Mesendoderm (in vitro differentiated cells): ENCODE measurements at places on chromosomes 1 and 21.
A peak's percentile ranks its signal among the peaks of the same experiment; 100 is the strongest.

DNA sequence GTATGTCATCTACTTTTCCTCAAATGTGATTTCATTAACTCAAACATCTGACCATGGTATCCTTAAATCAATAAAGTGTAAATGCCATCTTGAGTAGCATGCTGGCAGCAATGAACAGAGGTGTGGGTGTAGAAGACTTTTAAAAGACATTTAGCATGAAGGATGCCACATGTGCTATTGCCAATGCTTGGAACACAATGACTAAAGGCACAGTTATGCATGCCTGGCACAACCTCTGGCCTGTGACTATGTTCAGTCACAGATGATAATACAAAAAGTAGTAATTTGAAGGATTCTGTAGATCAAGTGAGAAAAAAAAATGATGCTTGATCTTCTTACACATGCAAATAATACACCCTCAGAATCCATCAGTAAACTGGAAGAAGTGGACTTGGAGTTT, 938.9 kb upstream of the ADGRL4 start:
- DNase-seq, result no peak
- no peak overlapping the region for H3K27ac ChIP-seq
- H3K27me3 ChIP-seq, result no peaks in the 10 kb centered on the region
- H3K36me3 ChIP-seq, result no peaks in the 10 kb centered on the region
- no peaks in the 10 kb centered on the region for H3K4me1 ChIP-seq

DNA sequence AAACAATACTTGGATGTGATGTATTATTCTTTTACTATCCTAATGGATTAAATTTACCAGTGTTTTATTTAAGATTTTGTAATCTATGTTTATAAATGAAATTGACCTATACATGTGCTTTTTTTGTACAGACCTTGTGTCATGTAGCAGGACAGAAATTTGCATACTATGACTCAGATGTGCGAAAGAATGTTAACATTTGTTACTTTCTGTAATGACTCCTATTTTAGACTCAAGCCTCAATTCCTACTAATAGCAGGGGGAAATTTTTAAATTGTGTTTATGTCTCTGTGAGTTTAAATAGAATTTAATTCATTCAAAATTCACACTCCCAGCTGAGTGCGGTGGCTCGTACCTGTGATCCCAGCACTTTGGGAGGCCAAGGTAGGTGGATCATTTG, 21.8 kb upstream of the RIMKLA start:
- no peaks in the 10 kb centered on the region for H3K27me3 ChIP-seq
- no peaks in the 10 kb centered on the region for H3K4me1 ChIP-seq
- H3K36me3 ChIP-seq, result no peaks in the 10 kb centered on the region
- no peak for DNase-seq

DNA sequence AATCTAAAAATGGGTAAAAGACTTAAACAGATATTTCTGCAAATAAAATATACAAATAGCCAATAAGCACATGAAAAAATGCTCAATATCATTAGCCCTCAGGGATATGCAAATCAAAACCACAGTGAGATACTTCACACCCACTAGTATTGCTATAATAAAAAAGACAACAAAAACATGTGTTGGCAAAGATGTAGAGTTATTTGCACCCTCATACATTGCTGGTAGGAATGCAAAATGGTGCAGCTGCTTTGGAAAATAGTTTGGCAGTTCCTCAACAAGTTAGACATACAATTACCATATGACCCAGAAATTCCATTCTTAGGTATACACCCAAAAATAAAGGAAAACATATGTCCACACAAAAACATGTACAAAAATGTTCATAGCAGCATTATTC, 30.2 kb downstream of the ZZZ3 start:
- H3K4me1 ChIP-seq, result no peaks in the 10 kb centered on the region
- no peak for DNase-seq
- H3K36me3 ChIP-seq, result no peaks in the 10 kb centered on the region
- H3K27ac ChIP-seq, result no peak overlapping the region

GRCh38 chr1:23343221-23344110, 618 bp downstream of the HNRNPR start:
- DNase-seq, result peak; percentile 88
- peaks cover 2% of the 10 kb centered on the region for H3K4me1 ChIP-seq
- peak overlapping the region; percentile 99 for H3K27ac ChIP-seq

- DNase-seq, result peak; percentile 20
- no peaks in the 10 kb centered on the region for H3K36me3 ChIP-seq
- no peak overlapping the region for H3K4me3 ChIP-seq
- no peaks in the 10 kb centered on the region for H3K27me3 ChIP-seq
- no peak overlapping the region for H3K27ac ChIP-seq
These were observed 47.6 kb upstream of the HOOK1 start for GRCh38 chr1:59767119-59767518.

DNA sequence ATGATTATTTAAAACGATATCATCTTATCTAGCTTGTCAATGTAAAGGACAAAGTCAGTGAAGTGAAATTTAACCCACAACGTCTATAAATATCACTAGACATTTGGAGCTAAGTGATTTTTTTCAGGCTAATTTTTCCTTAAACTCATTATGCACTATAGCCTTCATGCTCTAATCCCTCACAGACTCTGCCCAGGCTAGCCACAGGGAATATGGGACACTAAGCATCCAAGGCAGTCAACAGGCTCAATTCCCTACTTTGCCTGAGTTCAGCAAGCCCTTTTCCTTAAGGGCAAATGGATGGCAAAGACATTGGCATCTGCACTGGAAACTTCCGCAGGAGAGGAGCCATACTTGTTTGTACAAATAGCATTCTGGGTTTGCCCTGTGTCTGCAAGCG, 577.0 kb downstream of the LMO4 start:
- no peaks in the 10 kb centered on the region for H3K27me3 ChIP-seq
- no peak overlapping the region for H3K27ac ChIP-seq

- H3K4me1 ChIP-seq, result peaks cover 3% of the 10 kb centered on the region
- H3K4me3 ChIP-seq, result no peak overlapping the region
- no peaks in the 10 kb centered on the region for H3K36me3 ChIP-seq
- H3K27ac ChIP-seq, result no peak overlapping the region
- DNase-seq, result no peak
These were observed 1.9 kb upstream of the S100A3 start for GRCh38 chr1:153550827-153551500.

- peak; percentile 78 for DNase-seq
- peaks cover 79% of the 10 kb centered on the region for H3K27me3 ChIP-seq
- H3K4me1 ChIP-seq, result peaks cover 3% of the 10 kb centered on the region
- no peak overlapping the region for H3K4me3 ChIP-seq
- H3K36me3 ChIP-seq, result no peaks in the 10 kb centered on the region
- H3K27ac ChIP-seq, result no peak overlapping the region
These were observed 3.9 kb downstream of the DMRTA2 start for GRCh38 chr1:50419192-50419906.

GRCh38 chr1:41393716-41394368, 32.6 kb downstream of the FOXO6 start:
- H3K27me3 ChIP-seq, result no peaks in the 10 kb centered on the region
- H3K4me3 ChIP-seq, result no peak overlapping the region
- no peaks in the 10 kb centered on the region for H3K36me3 ChIP-seq
- DNase-seq, result no peak
- H3K4me1 ChIP-seq, result peaks cover 6% of the 10 kb centered on the region
- H3K27ac ChIP-seq, result no peak overlapping the region

- no peaks in the 10 kb centered on the region for H3K27me3 ChIP-seq
- H3K4me3 ChIP-seq, result no peak overlapping the region
- H3K36me3 ChIP-seq, result no peaks in the 10 kb centered on the region
These were observed 29.3 kb downstream of the ERG start for GRCh38 chr21:38468989-38469388.

DNA sequence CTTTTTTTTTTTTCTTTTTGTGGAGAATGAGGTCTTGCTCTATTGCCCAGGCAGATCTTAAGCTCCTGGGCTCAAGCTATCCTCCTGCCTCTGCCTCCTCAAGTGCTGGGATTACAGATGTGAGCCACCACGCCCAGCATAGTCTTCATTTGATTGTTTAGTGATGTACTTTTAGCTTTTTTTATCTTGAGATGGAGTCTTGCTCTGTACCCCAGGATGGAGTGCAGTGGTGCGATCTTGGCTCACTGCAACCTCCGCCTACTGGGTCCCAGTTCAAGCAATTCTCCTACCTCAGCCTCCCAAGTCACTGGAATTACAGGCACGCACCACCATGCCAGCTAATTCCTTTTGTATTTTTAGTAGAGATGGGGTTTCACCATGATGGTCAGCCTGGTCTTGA, 24.0 kb upstream of the LRRC3 start:
- no peak overlapping the region for H3K4me3 ChIP-seq
- no peaks in the 10 kb centered on the region for H3K27me3 ChIP-seq
- H3K27ac ChIP-seq, result no peak overlapping the region
- no peaks in the 10 kb centered on the region for H3K4me1 ChIP-seq

- H3K27ac ChIP-seq, result no peak overlapping the region
- H3K4me3 ChIP-seq, result no peak overlapping the region
- no peaks in the 10 kb centered on the region for H3K4me1 ChIP-seq
- H3K36me3 ChIP-seq, result no peaks in the 10 kb centered on the region
- H3K27me3 ChIP-seq, result no peaks in the 10 kb centered on the region
These were observed 47.5 kb upstream of the FOXO6 start for GRCh38 chr1:41313661-41314131.

DNA sequence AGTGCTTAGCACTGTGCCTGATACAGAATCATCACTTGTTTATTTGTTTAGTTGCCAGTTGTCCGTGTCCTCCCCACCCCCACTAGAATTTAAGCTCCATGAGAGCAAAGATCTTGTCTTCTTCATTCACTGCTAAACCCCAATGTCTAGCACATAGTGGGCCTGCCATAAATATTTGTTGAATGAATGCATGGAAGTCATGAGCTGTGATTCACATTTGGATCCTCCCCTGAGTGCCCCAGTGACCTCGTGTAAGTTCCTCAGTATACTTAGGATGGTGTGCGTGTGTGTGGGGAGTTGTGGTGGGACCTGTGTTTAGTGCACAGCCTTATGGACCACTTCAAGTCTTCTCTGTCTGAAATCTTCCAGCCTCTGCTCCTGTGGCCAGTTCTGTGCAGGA, 23.1 kb downstream of the IER5 start:
- peaks cover 2% of the 10 kb centered on the region for H3K27me3 ChIP-seq
- peaks cover 4% of the 10 kb centered on the region for H3K4me1 ChIP-seq
- no peak for DNase-seq
- H3K27ac ChIP-seq, result no peak overlapping the region
- no peak overlapping the region for H3K4me3 ChIP-seq
- H3K36me3 ChIP-seq, result no peaks in the 10 kb centered on the region
